ENCODE measurements at places on chromosomes 7 and 10.

GRCh38 chr10:62528441-62528840, 154.3 kb downstream of the ZNF365 start:
- no peak for DNase-seq

GRCh38 chr7:41869091-41869490, 166.2 kb upstream of the INHBA start:
- no peak for DNase-seq

DNA sequence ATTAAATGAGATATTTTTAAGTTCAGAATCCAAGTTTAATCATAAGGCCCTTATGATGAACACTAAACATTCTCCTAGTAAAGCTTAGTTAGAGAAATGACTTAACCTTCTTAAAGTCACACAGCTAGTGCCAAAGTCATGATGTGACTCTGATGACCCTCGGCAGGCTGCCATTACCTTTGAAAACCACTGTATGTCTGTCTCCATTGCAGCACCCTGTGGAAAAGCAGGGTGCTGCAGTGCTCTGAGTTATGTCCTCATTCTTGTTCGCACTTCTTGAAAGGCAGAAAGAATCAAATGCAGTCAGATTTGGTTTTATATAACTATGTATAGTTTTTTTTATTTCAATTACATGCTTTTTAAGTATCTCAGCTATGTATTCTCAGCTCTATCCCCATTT, 105.0 kb downstream of the PHTF2 start:
- DNase-seq = no peak

DNA sequence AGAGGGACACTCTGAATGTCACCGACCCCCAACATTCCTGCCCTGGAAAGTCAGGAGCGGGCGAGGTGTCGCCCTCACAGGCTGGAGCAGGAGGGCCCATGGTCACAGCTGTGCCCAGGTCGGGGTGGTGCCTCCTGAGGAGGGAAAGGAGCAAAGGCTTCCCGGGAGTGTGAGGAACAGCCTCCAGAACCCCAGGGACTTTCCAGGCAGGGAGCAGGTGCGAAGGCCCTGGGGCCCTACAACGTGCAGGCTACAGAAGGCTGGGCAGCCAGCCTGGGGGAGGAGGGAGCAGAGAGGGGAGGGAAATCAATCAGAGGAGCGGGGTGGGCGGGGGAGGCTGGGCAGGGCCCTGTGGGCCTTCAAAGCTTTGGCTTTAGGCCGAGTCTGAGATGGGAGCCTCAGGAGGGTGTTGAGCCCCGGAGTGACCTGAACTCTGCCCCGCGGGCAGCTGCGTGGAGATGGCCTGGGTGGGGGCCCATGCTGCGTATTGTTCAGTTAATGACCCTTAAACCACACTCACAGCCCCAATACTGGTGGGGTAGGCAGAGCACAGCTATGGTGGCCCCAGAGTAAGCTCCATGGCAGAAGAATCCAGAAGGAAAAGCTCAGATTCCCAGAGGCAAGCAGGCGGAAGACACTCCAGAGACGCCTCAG, 44.2 kb upstream of the PPP2R2D start:
- no peak for DNase-seq

- no peak for DNase-seq
Observed at GRCh38 chr7:142513178-142513955, 235.9 kb upstream of the PRSS1 start.

DNA sequence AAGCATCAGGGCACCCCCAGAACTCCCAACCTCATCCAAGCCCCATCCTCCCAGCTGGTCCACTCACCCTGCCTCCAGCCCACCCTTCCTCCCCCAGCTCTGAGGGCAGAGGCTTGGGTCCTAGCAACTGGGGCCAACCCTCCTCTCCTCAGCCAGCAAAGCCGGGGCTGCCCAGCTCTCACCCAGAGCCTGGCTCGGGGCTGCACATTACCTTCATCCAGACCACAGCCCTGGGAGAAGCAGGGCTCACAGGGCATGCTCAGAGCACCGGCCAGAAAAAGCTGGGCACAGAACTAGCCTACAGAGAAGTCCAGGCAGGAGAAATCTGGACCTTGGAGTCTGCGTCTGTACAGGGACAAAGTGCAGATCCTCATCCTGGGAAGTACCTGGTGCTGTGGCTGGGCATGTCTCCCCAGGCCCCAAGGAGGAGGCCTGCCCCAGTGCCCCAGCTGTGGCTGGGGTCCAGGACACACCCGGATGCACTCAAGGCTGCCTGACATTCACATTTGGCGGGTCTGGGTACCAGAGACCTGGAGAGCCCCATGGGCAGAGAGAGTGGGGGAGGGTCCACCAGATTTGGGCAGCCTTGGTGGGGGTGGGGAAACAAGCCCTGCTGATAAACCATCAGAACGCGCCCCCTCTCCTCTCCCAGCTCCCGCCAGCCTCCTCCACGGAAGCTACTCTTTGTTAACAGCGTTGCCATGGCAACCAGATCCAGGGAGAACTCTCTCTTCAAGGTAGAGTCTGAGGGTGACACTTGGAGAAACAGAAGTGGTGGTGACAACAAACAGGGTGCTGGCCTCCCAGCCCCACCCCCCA, 5.1 kb downstream of the RASGEF1A start:
- no peak for DNase-seq

GRCh38 chr10:79045566-79046175, 23.1 kb upstream of the ZMIZ1 start:
- DNase-seq = peak; percentile 18

DNA sequence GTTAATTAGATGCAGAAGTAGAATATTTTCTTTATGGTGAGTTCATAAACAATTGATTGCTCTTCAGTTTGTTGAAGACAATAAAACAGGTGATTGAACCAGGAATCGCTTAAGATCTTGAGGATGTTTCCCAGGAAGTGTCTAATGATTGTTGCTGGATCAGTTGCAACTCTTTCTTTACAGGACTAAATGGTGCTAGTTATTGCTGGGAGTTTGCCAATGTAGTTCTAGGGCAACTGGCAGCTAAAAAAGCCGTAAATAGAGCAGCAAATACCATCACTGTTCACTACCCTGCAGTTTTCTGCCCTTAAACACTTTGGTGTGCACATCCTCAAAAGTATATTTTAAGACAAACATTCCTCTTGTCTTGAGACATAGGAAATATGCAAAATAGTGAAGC, 119.2 kb upstream of the ANK3 start:
- no peak for DNase-seq

- no peak for DNase-seq
Observed at GRCh38 chr7:31410265-31410664, 69.7 kb upstream of the NEUROD6 start.

DNA sequence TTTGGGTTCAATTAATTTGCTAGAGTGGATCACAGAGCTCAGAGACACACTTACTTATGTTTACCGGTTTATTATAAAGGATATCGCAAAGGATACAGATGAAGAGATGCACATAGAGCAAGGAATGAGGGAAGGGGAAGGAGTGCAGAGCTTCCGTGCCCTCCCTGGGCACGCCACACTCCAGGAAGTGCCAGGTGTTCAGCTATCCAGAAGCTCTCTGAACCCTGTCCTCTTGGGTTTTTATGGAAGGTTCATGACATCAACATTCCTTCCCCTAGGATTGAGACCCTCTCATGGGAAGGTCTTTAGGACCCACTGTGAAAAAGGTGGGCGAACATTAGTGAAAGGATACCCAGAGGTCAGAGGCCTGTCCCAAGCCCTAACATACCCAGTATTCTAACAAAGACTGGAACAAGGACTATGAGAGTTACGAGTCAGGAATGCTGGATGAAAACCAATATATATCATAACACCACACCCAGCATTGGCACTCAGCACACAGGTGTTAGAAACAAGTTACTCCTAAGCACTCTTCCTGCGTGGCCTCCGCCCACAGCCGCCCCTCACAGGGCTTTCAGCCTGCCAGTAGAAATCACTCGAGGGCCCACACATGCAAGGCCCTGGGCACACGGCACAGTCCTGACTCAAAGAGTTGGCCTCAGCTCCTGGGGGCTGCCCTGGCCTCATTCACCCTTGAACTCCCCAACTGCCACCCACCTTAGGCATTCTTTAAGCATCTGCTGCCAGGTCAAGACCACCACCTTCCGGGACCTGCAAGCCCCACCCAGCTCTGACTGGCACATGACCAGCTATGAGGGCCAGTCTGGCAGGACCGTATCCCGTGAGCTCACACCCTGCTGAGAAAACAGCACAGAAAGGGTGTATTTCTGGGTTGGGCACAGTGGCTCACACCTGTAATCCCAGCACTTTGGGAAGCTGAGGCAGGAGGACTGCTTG, 5.6 kb upstream of the AIFM2 start:
- no peak for DNase-seq

DNA sequence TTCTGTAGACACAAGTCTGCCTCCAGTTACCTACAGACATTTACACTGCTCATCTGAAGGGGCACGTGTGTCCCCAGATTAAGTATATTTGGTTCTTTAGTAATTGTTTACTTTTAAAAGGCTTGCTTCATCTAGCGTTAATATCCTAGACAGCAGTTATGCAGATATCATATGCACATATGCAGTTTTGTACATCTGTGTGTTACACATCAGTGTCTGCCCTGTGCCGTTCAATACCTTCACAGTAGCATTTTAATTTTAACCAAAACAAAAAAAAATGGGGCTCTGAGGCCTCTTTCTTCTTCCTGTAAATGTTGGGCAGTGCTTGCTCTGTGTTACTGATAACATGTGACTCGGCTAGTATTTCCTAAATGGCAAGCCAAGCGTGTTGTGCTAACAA, 331.4 kb upstream of the MGMT start:
- DNase-seq = no peak

GRCh38 chr7:150382844-150383225, 3.7 kb downstream of the ZNF775 start:
- no peak for DNase-seq

DNA sequence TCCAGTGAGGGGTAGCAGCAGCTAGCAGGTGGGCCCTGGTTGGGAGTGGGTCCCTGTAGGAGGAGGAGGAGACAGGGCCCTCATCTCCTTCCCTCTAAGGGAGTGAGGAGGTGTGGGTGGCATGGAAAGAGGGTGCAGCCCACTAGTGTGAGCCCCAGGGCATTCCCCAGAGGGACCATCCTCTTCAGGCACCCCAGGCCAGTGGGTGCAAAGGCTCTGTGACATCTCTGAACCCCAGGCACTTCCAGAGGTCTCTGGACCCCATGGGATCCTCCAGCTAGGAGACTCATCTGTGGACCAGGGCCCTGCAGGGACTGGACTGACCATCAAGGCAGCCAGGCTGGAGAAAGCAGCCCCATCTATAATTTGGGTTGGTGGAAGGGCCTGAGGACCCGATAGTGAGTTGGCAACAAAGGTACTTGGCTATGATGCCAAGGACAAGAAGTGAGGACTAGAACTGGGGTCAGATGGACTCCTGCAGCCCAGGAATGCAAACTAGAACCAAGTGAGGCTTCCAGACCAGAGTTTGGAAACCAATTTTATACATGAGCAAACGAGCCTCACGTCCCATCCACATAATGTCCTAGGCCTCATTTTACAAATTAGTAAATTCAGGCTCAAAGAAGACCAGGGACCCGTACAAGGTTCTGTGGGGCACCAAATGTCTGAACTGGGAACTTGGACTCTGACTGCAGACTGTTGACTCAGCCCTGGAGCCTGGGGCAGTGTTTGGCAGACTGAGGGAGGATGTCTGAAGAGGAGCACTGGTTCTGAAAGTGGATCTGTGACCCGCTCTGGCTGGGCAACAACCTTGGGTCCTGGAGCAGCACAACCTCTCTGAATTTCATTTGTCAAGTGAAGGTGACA, 1.4 kb upstream of the VSTM4 start:
- no peak for DNase-seq

DNA sequence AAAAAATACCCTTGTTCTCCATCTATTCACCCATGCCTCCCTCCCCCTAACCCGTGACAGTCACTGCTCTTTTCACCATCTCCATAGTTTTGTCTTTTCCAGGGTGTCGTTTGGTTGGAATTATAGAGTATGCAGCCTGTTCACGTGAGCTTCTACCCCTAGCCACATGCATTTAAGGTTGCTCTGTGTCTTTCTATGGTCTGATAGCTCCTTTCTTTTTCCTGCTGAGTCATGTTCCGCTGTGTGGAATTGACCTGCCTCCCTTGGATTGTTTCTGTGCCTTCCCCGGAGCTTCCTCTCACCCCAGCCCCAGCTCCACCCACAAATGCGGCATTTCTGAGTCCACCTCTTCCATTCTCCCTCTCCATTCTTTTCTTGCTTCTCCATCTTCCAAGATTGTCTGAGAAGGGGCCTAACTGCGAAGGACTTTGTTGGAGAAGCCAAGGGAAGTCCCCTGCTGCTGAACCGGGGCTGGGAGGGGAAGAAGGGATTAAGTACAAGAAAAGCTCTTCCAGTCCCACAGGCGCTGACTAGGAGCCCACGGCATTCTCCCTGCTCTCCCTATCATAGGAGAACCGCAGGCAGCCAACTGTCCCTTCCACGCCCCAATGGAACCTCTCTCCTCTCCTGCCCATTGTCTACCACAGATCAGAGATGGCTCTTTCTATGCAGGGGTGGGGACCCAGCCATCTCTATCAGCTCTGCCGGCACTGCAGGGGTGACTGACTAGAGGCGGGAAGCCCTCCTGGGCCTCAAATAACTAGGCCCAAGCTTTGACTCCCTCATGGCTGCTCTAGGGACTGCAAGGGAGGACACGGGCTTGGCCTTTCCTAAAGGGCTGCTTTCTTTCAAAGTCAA, 87.5 kb upstream of the ANLN start:
- no peak for DNase-seq

GRCh38 chr7:86814661-86815379, 171.1 kb downstream of the GRM3 start:
- DNase-seq = no peak

DNA sequence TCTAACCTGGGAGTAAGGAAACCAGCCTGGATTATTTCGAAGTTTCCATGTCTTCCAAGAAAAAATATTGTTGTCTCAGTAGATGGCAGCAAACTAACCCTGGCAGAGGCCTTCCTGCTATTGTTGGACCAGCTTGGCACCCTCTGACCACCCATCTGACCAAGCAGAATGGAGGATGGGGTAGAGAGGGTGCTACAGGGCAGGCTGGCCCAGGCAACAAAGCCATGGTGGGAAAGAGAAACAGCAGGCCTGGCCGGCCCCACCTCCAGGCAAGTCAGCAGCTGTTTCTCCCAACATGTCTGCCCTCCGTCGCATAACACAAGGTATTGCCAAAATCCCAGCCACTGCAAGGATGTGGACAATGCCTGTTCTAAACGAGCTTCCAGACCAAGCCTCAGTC, 95.0 kb downstream of the FAM53B start:
- no peak for DNase-seq

GRCh38 chr7:24717694-24718320, 39.5 kb downstream of the GSDME start:
- DNase-seq = no peak

DNA sequence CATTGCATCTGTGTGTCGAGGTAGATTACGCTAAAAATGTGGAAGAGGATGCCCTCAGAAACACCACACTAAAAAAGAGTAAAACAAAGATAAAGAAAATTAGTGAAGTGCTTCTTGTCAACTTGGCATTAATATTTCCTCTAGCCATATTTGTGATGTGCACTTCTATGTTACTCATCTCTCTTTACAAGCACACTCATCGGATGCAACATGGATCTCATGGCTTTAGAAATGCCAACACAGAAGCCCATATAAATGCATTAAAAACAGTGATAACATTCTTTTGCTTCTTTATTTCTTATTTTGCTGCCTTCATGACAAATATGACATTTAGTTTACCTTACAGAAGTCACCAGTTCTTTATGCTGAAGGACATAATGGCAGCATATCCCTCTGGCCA, 79.0 kb upstream of the SCIN start:
- no peak for DNase-seq

GRCh38 chr7:51175316-51175991, 141.2 kb downstream of the COBL start:
- DNase-seq = no peak

- no peak for DNase-seq
Observed at GRCh38 chr7:50647286-50647980, 82.2 kb upstream of the DDC start.

GRCh38 chr7:92633211-92633906, 43.2 kb upstream of the FAM133B start:
- no peak for DNase-seq
